ENCODE measurements at places on chromosomes 6 and 20.

- no peak for DNase-seq
These were observed 37.0 kb downstream of the TGM2 start for GRCh38 chr20:38127920-38128528.

- DNase-seq = no peak
These were observed 59.2 kb upstream of the FNDC1 start for GRCh38 chr6:159110013-159110412.

DNA sequence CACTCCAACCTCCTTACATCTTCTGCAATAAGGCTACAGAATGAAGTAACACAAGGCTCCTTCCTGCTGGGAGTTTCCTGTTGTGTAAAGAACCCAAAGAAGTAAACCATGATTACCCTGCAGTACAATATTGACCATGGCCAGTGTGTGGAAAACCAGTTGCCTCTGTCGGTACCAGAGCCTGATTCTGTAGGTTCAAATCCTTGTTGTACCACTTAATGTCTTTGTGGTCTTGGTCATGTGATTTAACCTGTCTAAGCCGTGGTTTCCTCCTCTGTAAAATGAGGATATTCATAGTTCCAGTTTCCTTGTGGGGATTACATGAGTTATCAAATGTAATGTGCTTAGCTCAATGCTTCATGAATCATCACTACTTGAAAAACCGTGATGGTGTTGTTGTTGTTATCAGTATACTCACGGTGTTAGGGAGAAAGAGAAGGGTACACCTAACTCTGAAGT, 60.3 kb upstream of the PRELID3B start:
- no peak for DNase-seq

- DNase-seq = no peak
These were observed 91.6 kb downstream of the TFAP2C start for GRCh38 chr20:56720620-56721213.

DNA sequence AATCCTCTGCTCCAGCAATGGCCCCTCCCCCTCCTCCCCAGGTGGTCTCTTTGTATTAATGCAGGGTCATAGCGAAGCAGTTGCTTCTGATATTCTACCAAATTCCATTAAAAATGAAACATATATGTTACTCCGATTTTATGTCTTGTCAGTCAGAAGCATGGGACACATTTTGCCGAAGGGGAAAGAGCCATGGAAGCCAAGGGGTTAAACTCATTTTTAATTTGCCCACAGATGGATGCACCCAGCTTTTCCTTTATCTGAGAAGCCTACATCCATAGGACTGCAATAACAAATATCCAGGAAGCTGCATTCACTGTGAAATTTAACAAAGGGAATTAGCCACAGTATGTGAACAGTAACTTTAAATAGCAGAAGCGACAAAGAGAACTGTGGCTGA, 688.2 kb downstream of the QKI start:
- no peak for DNase-seq

DNA sequence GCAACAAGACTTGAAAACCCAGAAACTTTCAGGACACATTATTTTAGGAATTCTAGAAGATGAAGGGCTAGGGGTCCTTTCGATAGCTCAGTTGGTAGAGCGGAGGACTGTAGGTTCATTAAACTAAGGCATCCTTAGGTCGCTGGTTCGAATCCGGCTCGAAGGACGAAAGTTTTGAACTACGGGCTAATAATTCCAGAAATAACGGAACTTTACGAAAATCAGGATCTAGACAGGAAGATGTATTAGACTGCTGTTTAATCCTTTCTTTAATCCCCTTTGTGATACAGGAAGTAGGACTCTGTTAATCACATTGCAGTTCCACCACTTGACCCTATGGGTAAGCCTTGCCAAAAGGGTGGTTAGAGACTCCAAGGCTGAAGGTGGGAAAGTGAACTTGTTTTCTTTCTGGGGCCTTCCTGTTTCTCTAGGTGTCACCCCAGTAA, 21.2 kb upstream of the ABT1 start:
- DNase-seq = no peak

DNA sequence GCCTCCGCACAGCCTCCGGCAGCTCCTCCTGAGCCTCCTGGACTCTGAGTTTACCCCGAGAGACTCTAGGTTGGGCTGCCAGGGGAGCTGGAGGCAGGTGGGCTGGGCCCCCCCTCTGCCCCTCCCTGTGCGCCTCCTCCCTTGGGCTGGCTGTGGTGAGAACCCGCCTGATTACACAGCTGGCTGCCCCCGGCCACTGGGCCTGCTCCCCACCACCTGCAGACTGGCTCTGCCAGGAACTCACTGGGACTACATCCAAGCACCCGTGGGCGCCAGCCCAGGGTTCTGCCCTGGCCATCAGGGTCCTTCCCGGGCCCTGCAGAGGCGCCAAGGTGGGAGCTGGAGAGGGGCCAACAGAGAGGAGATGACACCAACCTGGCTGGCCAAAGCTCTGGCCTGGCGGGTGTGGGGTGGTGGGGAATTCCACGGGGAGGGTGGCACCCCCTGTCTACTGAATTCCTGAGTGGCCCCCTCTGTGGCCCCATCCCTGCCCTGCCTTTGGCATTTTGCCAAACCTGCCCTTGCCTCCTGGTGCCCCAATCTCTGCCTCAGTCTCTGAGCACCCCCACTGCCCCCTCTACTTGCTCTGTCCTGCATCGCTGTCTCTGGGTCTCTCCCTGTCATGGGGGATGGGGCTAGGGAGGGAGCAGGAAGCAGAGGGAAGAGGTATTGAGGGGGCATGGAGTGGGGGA, 21.9 kb upstream of the CDH22 start:
- no peak for DNase-seq

- DNase-seq = no peak
These were observed 28.8 kb downstream of the FAM229B start for GRCh38 chr6:112116221-112116620.

DNA sequence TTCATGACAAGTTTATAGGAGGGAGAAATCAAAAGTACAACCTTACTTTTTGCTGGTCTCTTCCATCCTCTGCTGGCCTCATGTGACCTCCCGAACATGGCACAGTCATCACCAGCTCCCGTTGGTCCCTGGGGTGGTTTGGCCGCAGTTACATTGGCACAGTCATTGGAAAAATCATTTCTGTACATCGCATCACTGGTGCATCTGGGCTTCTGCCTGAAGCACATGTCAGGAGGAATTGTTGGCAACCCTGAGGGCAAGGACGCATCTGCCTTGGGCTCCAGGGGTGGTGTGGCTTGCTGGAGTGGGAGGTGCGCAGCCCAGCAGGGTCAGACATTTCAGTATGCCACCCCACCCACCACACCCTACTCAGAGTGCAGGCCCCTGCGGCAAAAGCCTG, 162.9 kb upstream of the SLC24A3 start:
- no peak for DNase-seq

GRCh38 chr6:110147870-110148269, 31.6 kb downstream of the WASF1 start:
- DNase-seq = no peak

DNA sequence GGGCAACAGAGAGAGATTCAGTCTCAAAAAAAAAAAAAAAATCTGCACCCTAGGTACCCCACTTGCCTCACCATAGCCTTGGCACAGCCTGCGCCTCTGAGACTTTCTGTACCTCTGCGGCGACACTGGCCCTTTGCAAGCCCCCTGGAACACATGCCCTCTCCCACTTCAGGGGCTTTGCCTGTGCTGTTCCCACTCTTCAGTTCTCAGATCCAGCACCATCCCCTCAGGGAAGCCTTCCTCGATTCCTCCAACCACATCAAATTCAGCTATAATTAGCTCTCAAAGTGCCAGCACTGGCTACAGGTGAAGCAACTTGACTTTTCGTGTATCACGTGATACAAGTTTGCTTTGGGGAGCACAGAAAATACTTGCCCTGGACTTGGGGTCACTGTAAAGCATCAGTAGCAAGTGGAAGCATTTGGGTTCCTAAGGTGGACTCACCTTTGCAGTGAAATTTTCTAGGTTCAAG, 2.1 kb upstream of the UBE2V1 start:
- no peak for DNase-seq

DNA sequence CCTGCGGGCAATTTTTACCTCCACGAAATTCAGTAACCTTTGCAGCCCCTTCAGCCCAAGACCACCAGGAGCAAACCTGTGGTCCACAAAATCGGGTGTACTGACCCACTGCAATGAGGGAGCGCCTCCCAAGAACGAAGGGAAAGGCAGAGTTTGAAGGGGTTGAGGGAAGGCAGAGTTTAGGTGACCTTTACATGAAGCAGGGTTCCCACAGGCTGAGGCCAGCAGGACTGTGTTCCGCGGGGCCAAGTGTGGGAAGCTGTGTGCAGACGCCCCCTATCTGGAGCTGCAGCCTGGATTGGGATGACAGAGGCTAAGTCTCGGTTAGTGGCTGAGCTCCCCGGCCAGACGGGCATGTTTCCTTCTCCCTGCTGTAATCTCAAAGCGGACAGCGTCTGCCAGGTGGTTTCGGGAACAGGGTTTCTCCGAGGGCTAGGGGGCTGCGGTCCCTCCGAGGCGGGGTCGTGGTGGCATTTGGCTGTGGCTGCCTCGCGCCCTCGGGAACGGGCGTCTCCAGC, 826 bp upstream of the PYGB start:
- no peak for DNase-seq

DNA sequence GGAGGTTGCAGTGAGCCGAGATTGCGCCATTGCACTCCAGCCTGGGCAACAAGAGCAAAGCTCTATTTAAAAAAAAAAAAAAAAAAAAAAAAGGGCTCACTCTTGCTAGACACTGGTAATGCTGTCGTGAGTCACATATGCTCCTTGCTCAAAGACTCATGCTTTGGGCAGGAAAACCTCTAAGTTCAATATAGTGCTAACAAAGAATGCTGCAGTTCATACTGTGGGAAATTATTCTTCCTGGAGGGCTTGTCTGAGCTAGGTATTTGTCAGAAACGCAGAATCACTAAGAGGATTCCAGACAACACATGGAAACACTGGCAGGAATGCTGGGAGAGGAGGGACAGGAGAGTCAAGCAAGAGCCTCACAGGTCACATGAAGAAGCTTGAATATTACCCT, 2.3 kb upstream of the LYRM2 start:
- DNase-seq = no peak

DNA sequence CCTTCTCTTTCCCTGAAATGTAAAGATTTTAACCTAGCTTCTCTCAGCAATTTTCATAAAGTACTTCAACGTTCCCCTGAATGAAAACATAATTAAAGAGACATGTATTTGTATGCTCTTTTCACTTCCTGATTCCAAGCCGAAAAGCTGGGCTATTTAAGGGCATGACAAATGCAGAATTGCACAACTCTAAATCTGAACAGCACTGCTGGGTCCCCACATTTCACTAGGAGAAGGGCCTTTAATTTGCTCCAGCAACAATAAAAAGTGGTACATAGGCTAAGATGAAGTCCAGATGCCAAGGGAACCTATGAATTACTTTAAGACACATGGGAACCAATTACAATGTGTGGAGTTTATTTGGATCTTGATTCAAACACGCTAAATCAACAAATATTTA, 42.0 kb downstream of the IRAK1BP1 start:
- DNase-seq = no peak

DNA sequence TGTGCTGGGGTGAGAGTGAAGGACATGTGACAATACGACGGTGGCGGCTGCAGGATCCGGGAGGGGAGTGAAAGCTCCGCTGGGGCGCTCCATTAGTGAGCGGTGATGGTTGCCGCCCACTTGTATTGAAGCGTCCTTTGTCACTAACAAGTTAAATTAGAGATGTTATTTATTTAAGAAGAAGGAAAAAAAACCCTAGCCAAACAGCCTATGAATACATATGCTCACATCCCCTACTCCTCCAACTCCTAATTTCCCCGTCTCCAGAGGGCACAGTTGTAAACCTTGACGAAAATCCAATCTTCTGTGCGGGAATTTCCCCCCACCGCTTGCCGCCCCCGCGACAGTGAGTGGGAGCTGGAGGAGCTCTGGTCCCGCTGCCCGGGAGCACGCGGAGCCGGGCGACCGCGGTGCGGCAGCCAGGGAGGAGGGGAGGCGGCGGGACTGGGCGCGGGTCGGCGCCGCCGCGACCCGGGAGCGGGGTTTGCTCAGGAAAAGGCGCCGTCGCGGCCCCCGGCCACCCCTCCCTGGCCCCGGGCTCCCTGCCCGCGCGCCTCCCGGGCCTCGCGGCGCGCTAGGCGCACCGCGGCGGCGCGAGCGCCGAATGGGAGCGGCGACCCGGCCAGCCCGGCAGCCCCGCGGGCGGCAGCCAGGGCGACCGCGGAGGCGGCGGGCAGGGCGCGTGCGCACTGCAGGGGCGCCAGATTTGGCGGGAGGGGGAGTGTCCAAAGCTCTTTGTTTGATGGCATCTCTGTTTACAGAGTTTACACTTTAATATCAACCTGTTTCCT, at the start of gene MYB:
MYB (plus strand) TSS at position 767 of the 791 bp plus-strand sequence. CDS start 206 bp downstream, outside the sequence.
- DNase-seq = peak; percentile 36

DNA sequence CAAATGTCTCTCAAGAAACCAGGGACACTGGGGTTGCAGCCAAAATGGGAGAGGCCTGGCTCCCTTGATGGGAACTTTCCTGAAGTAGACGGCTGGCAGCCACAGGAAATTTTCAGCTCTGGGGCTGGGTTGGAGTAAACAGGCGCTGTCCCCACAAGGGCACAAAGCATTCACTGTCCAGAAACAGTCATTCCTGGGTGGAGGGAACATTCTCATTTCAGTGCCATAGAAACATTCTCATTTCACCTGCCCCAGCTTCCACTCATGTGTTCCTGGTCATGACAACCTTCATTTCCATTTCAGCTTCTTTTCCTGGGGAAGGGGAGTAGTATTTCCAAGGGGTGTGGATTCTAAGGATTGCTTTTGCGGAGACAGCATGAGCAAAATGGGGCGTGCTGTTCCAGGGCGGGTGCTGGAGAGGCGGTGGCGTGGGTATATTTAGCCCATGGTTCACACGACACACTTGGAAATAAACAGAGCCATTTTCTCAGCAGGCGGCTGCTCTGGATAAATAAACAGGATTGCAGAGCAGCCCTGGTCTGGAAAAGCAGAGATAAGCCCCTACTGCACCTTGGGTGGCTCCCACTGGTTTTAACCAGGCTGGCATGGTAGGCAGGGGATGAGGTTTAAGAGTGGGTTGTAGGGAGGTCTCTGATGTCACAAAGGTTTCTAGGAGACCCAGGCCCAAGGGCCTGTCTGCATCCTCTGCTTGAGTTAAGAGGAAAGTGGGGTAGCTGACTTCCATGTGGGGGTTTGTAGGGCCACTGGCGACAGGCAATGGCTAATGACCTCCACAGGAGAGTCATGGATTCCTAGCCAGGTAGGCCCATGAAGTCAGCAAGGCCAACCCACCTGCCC, 32.9 kb downstream of the COX4I2 start:
- DNase-seq = no peak

Measured in activated naive CD4-positive, alpha-beta T cell (primary cell).